ENCODE measurements at places on chromosomes 7 and 10.

GRCh38 chr10:71525721-71526120 is 129.0 kb downstream of the CDH23 start:
- no peak for DNase-seq

DNA sequence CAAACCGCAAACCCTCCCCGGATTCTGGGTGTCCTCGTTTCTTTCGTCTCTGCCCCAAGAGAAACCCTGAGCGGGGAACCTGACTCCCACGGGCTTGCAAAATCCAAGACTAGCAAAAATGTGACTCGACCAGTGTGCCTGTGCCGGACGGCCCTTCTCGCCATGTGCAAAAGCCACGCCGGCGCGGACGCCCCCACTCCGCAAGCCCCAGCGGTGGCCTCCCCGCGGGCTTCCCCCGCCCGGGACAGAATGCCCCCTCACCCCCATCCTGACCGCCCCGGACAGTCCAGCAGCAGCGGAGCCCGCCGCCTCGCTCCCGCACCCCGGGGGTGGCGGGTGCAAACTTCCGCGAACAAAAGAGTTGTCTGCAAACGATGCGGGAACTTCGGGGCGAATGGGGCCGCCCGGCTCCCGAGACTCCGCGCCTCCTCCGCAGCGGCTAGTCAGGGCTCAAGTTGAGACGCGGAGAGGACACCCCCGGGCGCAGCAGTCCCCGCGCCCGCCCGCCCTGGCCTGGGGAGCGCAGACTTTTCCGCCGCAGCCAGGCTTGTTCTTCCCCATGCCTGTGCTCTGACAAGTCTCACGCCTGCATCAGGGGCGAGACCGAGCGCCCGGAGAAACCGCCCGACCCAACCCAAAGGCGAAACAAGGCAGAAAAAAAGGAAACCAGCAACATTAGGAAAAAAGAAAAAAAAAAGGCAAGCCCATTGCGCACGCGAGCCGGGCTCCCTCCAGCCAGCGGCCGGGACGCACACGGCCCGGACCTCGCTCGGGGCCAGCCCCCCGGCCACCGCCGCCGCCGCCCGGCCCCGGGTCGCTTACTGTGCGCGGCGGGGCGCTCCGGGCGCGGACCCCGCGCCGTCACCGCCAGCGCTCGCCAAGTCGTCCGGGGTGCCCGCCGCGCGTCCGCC is 732 bp downstream of the FAM53B start:
- DNase-seq = peak; percentile 25

- DNase-seq = no peak
These were observed 62.4 kb upstream of the EMX2 start for GRCh38 chr10:117480097-117480496.

DNA sequence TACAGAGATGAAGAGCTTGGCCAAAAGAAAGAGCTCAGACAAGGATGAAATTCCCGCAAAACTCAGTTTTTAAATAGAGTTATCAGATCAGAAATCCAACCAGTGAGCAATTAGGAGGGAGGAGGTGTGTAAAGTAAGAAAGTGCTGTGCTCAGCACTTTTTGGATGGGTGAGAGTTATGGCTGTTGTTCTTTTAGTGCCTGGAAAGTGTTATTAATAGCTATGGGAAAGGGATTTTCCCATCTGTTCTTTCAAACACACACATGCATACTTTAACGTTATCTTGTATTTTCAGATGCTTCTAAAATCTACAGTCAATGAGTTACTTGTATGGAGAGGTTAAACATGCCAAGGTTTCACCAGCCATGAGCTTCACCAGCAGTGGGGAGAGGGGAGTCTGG is 107.3 kb upstream of the TMEM72 start:
- DNase-seq = no peak

DNA sequence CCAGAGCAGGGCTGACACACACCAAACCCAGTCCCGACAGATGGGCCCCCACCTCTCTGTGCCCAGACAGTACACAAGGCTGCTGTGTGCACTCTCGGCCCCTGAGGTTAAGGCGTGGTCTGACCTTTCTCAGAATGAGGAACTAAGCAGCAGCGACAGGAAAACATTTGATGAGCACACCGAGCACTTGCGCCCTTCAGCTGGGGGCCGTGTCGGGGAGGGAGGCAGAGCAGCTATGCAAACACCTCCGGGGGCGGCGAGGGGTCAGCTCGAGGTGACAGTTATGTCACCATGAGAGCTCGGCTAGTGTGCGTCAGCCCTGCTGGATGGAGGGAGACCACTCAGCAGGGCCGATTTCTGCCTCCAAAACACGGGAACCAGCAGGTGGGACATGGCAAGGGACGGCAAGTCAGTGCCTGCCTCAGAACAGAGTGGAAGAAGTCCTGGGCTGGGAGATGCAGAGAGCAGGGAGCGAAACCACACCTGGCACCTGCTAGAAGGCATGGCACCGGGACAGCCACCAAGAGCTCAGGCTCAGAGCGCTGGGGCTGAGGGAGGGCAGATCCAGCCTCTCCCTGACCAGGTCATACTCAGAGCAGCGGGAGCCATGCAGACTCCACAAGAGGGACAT is 57.4 kb downstream of the CHST15 start:
- DNase-seq = no peak

GRCh38 chr7:125773113-125773785 is 843.6 kb upstream of the POT1 start:
- DNase-seq = no peak

GRCh38 chr7:85516675-85517074 is 329.8 kb upstream of the SEMA3D start:
- DNase-seq = no peak

DNA sequence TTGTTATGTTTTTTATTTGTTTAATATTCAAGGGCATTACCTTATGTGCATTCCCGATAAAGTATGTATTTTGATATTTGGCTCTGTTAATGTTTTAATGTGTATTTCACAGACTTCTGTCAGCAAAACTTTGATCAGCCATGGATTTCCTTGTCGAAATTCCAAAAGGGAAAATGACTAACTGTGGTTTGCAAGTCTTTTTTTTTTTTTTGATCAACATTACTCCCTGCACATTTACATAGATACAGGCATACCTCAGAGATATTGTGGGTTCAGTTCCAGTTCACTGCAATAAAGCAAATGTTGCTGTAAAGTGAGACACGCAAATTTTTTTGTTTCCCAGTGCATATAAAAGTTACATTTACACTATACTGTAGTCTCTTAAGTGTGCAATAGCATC is 351.9 kb downstream of the CXCL12 start:
- DNase-seq = no peak

DNA sequence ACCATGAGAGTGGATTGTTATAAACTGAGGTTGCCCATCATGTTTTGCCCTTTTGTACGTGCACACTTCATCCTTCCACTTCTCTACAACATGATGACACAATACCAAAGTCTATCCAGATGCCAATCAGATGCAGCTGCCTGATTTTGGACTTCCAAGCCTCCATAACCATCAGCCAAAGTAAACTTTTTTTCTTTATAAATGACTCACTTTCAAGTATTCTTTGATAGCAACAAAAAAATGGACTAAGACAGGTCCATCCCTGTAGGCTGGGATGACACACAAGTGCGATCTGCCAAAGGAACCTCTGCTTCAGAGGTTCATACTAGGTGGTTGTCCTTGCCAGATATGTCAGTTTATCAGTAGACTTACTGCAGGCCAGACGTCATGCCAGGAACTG is 320.2 kb upstream of the FZD1 start:
- DNase-seq = no peak

DNA sequence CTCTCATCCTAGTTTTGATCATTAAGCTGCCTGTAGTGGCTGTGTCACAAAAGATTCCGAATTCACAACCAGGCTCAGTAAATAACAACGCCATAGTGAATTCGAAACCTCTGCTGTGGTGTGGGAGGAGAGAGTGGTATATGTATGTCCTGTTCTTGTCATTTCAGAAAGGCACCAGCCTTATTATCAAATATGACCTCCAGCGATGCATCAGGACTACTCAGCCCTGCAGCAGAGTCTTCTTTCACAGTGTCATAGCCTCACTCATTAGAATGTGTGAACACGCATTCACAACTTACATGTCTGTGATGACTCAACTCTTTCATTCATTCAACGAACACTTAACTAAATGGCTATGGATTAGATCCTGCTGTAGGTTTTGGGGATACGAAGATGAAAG is 15.3 kb downstream of the AOC1 start:
- no peak for DNase-seq

- no peak for DNase-seq
These were observed at the start of gene AQP1 for GRCh38 chr7:30911561-30911969. Gene AQP1, plus strand, starts transcription at chr7:30911853. Its CDS starts 57 bp downstream, at chr7:30911910.

DNA sequence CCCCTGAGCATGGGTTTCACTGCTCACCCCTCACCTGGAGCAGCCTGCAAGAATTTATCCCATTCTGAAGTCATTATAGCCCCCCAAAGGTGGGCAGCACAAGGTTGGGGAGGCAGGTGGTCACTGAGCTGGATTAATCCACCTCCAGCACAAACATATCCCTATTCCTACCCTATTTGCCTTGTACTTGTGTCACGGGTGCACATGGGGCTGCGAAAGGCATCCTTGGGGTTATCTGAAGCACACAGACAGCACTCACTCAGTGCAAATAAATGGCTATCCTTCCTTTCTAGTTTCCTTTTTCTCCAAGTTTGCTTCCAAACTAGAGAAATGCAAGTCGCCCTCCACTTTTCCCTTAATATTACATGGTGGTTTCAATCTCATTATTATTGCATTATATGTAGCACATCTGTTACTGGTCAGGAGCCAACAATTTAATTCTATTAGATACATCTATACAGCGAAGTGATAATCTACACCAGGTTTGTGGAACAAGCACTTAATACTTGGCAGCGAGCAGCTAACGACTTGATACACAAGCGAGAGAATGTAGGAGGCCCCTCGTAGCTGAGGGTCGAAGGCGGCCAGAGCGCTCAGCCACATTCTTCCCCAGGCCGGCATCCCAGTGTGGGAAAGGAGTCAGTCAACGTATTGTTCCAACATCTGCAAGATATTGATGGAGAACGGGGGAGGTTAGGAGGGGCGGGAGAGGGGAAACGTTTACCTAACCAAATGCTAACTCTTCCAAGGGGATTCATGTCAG is 121.3 kb upstream of the HABP2 start:
- DNase-seq = no peak

- no peak for DNase-seq
These were observed 9.2 kb upstream of the CPA1 start for GRCh38 chr7:130371046-130371445.

- no peak for DNase-seq
These were observed 9.3 kb downstream of the DIP2C start for GRCh38 chr10:680146-680545.

DNA sequence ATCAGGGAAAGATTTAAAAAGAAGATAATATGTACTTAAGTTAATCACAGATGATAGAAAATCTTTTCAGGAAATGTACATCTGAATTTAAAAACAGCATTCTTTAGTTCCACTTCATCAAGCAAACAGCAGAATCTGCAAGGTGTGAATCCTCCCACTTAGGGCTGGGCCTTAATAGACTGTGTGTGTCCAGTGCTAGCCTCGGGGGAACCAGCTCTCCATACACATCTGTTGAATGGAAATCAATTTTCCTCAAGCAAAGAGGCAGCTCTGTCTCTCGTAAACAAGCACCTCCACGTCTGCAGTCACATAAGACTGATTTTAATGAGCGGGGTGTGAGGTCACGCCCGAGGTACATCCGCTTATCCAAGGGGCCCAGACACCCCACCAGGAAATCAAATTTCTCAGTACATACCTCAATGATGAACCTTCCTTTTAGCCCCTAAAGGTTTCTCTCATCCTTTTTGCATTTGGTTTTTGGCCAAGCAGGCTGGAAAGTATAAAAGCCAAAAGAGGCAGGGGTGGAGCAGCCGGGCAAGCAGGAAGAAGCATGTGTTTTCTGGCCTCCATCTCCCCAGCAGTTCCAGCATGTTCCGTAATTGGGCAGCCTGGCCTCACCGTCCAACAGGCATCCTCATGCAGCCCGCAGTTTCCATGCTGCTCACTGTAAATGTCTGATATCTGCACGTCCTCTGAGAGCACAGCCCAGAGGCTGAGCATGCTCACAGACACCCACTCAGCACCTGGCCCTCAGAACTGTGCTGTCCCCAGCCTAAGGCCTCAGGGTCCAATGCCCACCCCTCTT is 131.3 kb downstream of the GLI3 start:
- no peak for DNase-seq

GRCh38 chr7:133061792-133062191 is 20.1 kb downstream of the CHCHD3 start:
- DNase-seq = no peak

GRCh38 chr7:34227525-34227924 is 322.2 kb downstream of the BMPER start:
- DNase-seq = no peak

GRCh38 chr7:6718124-6718523 is 11.4 kb upstream of the ZNF12 start:
- no peak for DNase-seq

DNA sequence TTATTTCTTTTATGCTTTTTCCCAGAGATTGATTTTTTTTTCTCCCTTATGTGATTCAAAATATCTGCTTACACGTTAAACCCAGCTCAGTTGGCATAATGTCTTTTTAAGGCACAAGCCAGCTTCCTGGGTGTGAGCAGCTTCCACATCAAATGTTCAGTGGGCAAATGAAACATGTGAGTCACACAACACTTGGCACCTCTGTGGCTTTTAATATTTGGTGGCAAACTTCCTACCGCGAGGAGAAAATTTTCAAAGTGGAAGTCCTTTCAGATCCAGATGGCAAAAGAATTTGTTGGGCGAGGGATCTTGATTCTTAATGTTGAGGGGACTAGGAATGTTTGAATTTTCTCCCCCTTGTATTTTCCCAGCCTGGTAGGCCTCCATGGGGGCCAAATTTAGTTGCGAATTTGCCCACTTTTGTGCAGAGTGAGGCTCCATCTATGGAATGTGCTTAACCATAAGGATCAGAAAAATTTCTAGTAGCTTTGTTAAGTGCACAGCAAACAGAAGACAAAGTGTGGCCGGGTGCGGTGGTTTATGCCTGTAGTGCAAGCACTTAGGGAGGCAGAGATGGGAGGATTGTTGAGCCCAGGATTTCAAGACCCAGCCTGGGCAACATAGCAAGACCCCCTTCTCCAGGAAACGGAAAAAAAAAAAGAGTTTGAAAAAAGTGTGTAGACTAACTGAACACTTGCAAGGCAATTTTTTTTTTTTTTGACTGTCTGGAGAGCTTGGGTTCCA is 31.0 kb downstream of the CUX1 start:
- no peak for DNase-seq

All from T47D (cell line).